Smooth muscle cell of trachea (primary cell): ENCODE measurements at places on chromosomes 5 and 9. TPM values are rescaled to one million over a fixed set of nuclear protein-coding genes. Genes with fewer than 3 reads are reported as not detected.

GABRA1 gene
- total RNA-seq, result not detected in 2 replicates

IL5 gene
- total RNA-seq, result not detected in 2 replicates

SV2C gene
- total RNA-seq, result not detected in 2 replicates

IRX2 gene
- total RNA-seq, result 2.0 and 6.1 TPM in 2 replicates

PLPP7 gene
- total RNA-seq, result 9.3 and 13.2 TPM in 2 replicates

IL13 gene
- not detected in 2 replicates for total RNA-seq

ACTBL2 gene
- total RNA-seq, result not detected in 2 replicates

TAF11L3 gene
- total RNA-seq, result not detected in 2 replicates

CRAT gene
- total RNA-seq, result 63.4 and 90.5 TPM in 2 replicates

SET gene
- 305 and 552 TPM in 2 replicates for total RNA-seq

SLC45A2 gene
- under 0.01 TPM in 1 of 2 replicates, not detected in the other for total RNA-seq

OR1J2 gene
- total RNA-seq, result not detected in 2 replicates

DIPK1B gene
- 0.58 and 2.2 TPM in 2 replicates for total RNA-seq

EQTN gene
- not detected in 2 replicates for total RNA-seq

ADAMTSL2 gene
- total RNA-seq, result under 0.01 and 0.15 TPM in 2 replicates

IFNA21 gene
- not detected in 2 replicates for total RNA-seq

ASPN gene
- total RNA-seq, result 7.1 and 15.2 TPM in 2 replicates

ZFR gene
- total RNA-seq, result 76.1 and 84.8 TPM in 2 replicates

GPR21 gene
- 0.17 and 1.0 TPM in 2 replicates for total RNA-seq

FGF1 gene
- total RNA-seq, result 2.6 and 5.1 TPM in 2 replicates

MSANTD3 gene
- 66.5 and 79.6 TPM in 2 replicates for total RNA-seq

ABCA2 gene
- total RNA-seq, result 22.1 and 30.8 TPM in 2 replicates

WNK2 gene
- total RNA-seq, result 0.15 TPM in 1 of 2 replicates, not detected in the other

GDF9 gene
- 0.15 and 0.17 TPM in 2 replicates for total RNA-seq

SPOCK1 gene
- 36.1 and 54.9 TPM in 2 replicates for total RNA-seq

C9orf57 gene
- not detected in 2 replicates for total RNA-seq
